ENCODE measurements at places on chromosomes 4 and X.

- DNase-seq = no peak
These were observed 5.0 kb upstream of the GPR174 start for GRCh38 chrX:79139446-79139845.

DNA sequence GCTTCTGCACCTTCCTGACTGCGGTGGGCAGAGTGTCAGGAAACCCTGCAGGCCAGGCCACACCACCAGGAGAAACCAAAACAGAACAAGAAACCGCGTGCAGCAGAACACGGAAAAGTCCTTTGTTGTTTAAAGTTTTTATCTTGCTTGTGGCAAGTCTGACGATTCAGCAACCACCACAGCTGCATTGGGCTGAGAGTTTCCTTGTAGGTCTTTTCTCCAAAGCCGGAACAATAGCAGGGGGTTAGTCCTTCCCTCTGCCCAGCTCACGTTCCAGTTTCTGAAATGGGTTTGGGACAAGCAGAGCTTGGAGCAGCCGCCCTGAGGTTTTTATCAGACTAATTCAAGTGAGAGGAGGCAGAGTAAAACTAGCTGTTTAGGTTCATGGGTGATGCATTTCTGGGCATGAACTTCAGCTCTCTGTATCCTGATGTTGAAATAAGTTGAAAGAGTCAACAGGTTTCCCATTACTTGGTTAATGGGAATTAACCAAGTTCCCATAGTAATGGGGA, 216.9 kb downstream of the PTTG2 start:
- DNase-seq = no peak

GRCh38 chr4:57498251-57498650, 388.1 kb upstream of the IGFBP7 start:
- DNase-seq = no peak

DNA sequence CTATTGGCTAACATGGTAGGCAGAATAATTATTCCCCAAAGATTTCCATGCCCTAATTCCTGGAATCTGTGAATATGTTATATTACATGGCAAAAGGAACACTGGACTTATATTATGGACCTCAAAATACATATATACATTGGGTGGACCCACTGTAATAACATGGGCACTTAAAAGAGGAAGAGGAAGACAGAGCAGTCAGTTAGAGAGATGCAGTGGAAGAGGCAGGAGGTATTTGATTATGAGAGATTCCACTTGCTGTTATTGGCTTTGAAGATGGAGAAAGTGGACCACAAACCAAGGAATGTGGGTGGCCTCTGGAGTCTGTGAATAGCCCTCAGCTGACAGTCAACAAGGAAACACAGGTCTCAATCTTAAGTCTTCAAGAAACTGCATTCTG, 14.0 kb upstream of the ART3 start:
- no peak for DNase-seq

DNA sequence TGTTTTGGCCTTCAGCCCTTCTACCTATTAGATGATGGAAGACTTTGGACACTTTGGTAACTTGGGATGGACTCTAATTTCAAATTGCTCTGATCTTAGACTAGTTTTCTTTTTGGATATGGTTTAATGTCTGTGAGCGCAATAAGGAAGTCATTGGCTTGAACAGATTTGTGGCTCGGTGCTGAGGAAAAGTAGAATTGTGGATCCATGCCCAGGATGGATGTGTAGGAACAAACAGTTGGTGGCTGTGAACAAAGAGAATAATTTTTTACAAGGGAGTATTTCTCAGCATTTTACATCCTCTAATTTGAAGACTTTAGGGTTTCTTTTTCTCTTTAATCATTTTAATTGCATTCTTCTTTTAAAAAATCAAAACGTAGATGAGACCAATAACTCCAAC, 327.1 kb downstream of the GLUD2 start:
- no peak for DNase-seq

DNA sequence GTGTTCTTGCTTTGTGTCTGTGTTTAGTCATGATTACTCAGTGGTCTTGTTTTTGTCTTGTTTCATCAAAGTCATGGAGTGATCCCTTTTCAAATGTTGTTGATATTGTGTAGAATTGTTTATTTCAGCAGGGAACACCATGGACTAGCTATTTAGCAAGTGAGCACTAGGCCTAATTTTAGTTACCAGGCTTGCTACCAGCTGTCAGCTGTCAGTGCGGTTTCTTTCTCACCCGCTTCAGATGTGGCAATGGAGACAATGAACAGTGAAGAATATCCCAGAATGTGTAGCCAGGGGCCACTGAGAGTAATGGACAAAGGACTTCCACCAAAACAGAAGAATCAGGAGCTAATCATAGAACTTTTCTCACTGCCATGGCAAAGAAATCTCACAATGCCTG, 432.8 kb upstream of the FMR1 start:
- DNase-seq = no peak

GRCh38 chr4:2927016-2927695, 36.0 kb downstream of the NOP14 start:
- no peak for DNase-seq

- DNase-seq = no peak
These were observed 358.6 kb downstream of the GPM6A start for GRCh38 chr4:175453456-175453855.

DNA sequence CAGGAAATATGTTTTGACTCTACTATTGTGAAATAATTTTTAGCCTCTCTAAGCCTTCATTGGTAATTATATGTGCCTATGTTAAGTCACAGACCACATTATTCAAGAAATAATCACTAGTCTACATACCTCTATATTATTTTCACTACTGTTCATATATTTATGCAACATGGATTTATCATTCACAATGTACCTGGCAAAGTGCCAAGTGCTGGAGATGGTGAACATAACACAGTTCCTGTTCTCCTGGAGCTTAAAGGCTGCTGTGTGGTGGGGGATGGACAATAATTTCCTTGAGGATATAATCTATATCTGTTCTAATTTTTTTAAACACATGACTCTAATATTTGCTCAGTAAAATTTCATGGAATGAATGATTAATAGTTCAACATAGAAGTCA, 527.7 kb upstream of the CXorf51A start:
- no peak for DNase-seq

DNA sequence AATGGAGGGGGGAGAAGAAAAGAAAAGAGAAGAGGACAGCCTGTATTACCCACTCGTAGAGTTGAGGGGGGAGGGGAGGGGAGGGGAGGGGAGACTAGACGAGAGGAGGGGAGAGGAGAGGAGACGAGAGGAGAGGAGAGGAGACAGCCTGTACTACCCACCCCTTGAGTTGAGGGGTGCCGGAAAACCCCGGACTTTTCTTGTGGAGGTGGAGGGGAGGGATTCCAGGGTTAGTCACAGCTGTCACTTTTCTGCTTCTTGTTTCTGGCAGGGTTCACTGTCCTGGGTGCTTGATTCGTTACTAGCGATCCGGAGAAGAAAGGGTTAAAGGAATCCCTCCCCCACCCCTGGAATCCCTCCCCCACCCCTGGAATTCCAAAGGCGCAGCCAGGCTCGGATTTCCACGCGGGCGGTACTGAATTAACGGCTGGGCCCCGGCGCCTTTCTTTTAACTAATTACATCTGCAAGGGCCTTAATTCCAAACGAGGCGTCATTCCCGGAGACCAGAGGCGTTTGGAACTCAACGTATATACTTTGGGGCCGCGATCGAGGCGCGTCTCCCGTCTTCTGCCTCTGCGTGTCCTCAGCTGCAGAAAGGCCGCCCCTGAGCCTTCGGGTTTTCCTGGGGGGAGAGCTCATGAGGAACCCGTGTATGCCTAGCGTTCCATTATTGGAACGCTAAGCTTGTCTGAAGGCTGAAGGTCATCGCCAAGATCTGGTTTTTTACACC, 20.1 kb upstream of the CSF2RA start:
- DNase-seq = no peak

DNA sequence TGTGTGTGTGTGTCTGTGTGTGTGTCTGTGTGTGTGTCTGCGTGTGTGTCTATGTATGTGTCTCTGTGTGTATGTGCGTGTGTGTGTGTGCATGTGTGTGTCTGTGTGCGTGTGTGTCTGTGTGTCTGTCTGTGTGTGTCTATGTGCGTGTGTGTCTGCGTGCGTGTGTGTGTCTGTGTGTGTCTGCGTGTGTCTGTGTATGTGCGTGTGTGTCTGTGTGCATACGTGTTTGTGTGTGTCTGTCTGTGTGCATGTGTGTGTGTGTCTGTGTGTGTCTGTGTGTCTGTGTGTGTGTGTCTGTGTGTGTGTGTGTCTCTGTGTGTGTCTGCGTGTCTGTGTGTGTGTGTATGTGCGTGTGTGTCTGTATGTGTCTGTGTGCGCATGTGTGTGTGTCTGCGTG, 35.6 kb downstream of the SLITRK2 start:
- no peak for DNase-seq

DNA sequence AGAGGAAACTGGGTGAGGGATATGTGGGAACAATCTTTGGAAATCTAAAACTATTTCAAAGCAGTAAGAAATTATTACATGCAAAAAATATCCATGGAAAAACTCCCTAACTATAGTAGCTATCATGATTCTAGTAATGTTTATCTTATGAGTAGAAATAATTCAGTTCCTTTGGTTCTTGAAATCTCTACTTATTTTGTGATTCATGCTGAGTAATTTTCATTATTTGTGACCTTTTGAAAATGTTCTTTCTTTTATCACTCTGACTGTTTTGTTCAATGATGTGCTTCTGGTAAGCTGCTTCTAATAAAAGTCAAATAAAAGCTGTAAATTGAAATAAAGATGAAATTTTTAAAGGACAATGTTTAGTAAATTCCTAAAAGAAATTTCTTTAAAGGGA, 40.4 kb upstream of the MAGEB10 start:
- DNase-seq = no peak

GRCh38 chr4:16516796-16517439, 290.6 kb upstream of the TAPT1 start:
- DNase-seq = no peak

GRCh38 chr4:171875291-171875690, 62.1 kb downstream of the GALNTL6 start:
- no peak for DNase-seq

DNA sequence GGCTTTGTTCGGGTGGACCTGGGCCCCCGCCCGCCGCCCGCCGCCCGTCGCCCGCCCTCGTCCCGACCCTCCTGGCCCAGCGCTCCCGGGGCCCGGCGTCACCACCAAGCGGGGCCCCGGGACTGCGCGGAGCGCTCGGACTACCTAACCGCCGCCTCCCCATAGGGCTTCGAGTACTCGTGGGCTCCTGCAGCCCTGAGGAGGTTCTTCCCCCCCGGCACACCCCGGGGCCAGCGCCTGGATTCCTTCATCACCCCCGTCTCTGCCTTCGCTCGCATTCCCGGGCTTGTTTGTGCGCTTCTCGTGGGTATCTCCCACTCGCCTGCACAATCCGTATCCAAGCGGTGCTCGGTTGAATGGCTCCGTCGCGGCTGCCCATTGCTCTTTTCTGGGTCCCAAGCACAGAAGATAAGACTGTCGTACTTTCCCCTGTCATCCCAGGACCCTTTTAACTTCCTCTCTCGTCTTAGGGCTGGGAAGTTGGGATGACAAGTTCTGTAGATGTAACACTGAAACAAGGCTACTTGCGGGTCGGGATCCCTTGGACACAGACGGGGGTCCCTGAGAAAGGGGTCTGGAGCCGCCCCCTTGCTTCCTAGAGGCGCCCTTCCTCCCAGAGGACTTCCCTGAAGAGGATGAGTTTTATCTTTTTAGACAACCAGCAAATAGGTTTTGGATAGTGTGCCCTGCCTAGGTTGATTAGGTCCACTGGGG, 565 bp downstream of the MOB1B start:
- DNase-seq = no peak

- DNase-seq = no peak
These were observed 5.7 kb upstream of the SCOC start for GRCh38 chr4:140367738-140368137.

DNA sequence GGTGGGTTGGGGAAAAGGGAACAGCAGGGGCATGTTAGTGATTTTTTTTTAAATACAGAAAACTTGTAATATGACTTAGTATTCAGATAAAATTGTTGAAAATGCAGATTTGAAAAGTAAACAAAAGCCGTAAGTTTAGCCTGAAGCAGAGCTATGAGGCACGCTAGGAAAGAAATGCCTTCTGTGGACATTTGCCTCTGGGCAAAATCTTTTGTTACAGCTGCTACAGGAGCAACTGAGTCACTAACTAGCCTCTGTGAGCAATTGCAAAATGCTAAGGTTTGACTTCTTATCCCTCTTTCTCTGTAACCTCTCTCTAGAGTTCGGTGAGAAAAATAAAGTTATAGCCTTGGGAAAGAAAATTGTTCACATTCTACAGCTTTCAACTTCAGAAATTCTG, 350.0 kb downstream of the SLC7A11 start:
- DNase-seq = no peak

DNA sequence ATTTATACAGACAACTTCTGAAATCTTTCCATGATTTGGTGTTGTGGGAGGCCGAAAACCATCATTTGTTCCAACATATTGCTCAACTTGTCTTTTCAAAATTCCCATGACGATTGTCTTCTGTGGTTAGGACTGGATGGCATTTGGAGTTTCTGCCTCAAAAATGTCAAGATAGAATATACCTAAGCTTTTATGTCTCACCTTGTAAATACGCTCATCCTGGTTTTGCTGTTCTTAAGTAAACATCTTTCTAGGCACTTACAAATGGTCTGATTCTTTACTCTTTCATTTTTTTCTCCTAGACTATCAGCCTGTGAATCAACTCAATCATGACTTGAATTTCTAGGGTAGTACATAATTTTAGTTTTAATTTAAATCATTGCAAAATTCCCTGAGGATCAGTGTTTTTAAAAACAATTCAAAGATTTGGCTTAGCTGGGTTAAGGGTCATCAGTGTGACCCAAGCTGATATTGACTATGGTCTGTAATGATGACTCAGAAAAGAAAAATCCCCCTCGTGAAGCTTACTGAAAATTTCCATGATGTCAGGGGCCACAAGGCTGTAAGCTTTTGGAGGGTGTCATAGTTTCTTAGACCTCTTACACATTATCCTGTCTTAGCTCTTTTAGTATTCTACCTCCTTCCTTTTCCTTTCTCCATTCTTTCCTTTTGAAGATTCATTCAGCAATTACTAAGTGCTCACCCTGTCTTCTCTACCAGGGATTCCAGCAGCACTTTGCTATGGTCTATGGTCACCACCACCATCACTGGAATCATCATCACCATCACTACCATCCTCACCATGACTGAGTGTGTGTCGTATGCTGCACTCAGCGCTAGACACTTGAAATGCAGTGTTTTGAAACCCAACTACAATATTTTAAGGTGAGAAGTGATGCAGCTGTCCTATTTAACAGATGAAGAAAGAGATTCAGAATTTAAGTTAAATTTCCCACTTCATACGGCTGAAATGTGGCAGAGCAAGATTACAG, 124.4 kb downstream of the CPE start:
- DNase-seq = no peak

GRCh38 chr4:55561889-55562288, 15.2 kb upstream of the CLOCK start:
- no peak for DNase-seq

- DNase-seq = no peak
These were observed 50.7 kb downstream of the C4orf33 start for GRCh38 chr4:129146639-129147038.
